ENCODE measurements at places on chromosomes 16 and 17.

DNA sequence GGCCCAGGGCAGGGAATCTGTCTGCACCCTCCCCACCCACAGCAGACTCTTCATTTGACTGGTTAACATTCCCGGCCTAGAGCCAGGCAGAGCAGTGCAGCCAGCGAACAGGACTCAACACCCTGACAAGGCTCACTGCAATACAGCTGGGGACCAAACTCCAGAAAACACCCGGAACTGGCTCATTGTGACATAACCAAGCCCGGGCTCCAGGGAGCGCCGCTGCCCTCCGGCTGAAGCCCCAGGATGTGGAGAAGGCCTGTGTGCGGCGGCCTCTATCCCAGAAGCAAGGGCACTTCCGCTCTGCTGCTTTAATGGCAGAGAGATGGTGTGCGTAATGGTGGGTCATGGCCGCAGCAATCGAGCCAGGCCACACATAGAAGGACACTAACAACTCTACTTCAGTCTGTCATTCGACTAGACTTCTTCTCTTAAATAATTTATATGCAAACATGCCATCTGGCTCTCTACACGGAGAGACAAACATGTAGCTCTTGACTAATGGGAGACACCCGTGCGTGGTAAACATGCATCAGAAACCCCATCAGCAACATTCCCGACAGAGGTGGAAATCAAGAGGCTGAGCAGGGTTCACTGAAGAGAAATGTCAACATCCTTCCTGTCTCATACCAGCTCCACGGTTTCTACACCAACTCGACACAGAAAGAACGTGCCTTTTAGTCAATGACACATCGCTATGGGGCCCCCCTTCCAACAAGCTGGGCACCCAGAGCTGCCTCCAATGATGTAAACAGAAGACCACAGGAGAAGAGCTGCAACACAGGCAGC, 18.0 kb downstream of the KLHDC4 start:
- DNase-seq = no peak

GRCh38 chr17:60149691-60150582, at the start of gene CA4:
Gene CA4 (plus strand): TSS chr17:60149973. CDS start chr17:60150035, 62 bp downstream.
- no peak for DNase-seq

- no peak for DNase-seq
Measured at GRCh38 chr16:50329446-50330189, 39.2 kb downstream of the BRD7 start.

- DNase-seq = no peak
Measured at GRCh38 chr17:6997171-6997570, 1.3 kb downstream of the ALOX12 start.

GRCh38 chr17:14605267-14605599, 304.4 kb downstream of the HS3ST3B1 start:
- DNase-seq = no peak

DNA sequence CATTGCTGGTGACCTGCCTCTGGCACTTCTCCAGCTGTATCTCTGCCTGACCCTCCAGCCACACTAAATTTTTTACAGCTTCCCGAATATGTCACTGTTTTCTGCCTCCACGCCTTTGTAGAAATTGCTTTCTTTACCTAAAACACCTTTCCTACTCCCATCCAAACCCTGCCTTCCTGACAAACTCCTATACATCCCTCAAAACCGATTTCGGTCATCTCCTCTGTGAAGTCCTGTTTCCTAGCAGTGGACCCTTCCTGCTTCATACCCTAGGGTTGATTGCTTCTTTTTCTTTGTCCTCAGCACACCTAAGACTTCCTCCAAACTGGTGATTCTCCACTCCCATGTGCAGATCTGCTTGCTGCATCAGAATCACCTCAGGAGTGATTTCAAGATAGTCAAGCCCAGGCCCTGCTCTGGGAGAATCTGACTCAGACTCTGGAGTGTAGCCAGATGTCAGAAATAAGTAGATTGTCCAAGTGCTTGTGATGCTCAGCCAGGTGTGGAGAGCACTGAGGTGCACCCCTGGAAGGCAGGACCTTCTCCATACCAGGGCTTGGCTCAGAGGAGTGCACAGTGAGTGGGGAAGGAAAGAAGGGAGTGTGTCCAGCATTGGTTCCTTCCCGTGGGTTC, 184.2 kb downstream of the COPRS start:
- DNase-seq = no peak

DNA sequence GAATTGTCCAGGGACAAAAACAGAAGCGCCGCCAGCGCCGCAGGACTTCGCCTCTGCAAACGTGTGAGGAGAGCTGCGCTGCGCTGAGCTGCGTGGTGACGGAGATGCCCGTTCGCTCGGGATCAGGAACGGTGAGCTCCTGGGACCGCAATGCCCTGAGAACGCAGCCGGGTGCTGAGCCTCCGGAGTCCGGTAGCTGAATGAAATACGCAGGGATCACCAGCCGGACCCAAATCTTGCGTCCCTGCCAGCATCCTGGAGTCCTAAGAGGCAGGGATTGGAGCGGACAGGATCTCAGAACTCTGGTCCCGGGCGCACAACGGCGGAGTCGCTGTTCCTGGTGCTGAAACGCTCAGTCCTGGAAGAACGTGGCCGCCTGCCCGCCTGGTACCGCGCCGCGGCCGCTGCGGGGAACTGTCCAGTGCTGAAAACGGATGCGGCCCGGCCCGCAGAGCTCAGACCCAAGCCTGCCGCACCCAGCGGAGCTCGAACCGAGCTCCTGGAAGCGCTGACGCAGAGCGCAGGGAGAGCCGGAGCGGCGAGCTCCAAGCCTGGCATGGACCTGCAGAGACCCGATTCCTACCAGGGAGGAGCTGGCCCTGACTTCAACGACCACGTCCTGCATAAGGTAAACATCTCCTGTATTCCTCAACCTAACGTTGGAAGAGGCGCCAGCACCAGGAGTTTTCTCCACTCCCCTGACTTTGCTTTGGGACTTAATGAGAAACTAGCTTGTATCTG, 41.5 kb downstream of the CD300LF start:
- DNase-seq = peak; percentile 58

- peak; percentile 7 for DNase-seq
Measured at GRCh38 chr16:22898874-22899348, 84.9 kb downstream of the HS3ST2 start.

- no peak for DNase-seq
Measured at GRCh38 chr17:78027121-78027520, 68.6 kb downstream of the TNRC6C start.

GRCh38 chr16:85543536-85543935, 69.6 kb upstream of the GSE1 start:
- no peak for DNase-seq

DNA sequence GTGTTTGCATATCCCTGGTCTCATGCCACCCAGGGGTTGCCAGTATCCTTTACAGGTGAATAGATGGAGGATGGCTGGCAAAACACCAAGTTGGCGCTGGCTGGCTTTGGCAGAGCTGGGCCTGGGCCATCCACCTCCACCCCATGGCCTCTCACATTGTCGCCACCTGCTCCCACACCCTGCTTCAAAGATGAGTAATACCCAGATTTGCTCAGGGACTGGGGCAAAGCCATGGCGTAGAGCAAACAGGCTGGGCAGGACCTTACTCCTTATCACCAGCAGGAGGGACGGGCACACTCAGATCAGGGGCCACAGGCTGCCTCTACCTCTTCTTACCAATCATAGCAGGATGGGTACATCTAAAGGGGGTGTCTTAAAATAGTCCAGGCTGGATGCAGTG, 24.3 kb downstream of the PLA2G10 start:
- no peak for DNase-seq

DNA sequence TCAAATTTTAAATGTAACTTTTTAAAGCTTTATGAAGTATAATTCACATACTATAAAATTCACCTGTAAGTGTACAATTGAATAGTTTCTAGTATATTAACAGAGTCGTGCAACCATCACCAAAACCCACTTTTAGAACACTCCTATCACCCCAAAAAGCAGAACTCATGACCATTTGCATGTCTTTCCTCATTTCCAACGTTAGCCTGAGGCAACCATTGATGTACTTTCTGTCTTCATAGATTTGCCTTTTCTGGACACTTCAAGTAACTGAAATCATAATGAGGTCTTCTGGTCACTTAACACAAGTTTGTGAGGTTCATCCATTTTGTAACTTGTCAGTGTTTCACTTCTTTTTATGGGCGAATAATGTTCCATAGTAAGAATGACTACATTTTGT, 33.2 kb downstream of the METTL16 start:
- DNase-seq = no peak

DNA sequence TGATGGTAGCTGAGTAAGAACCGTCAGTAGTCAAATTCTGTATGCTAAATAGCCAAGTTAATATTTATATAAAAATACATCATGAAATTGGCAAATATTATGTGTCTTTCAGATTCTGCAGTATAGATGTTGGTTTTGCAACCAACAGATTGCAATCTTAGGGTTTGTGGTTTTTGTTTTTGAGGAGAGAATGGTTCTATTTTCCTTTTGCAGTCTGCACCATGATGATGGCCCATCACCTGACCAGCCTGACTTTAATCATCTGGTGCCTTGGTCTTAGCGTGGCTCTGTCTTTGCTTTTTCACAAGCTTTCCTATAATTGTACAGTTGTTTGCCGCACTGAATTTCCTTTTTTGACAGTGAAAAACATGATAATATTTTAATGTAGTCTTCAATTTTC, 50.7 kb downstream of the NUP93 start:
- DNase-seq = no peak

DNA sequence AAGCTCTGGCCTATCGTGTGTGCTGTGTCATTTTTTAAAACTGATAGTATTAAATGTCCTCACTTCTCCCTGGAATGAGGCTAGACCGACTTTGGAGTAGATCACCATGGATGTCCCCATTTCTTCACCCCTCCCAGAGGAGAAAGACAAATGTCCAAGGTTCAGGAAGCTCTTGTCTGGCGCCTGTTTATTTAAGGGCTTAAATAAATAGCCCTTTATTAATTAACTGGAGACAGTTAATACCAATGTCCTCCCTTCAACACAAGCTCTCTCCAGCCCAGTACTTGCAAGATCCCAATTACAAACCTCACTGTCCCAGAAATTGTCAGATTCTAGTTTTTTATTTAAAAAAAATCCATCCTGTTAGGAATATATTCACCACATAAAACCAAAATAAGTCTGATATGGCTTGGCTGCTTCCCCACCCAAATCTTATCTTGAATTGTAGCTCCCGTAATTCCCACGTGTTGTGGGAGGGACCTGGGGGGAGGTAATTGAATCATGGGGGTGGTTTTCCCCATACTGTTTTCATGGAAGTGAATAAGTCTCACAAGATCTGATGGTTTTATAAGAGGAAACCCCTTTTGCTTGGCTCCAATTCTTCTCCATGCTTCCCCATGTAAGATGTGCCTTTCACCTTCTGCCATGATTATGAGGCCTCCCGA, 344.4 kb downstream of the SHISA9 start:
- no peak for DNase-seq

- DNase-seq = no peak
Measured at GRCh38 chr17:69269131-69269998, 40.7 kb upstream of the ABCA10 start.

DNA sequence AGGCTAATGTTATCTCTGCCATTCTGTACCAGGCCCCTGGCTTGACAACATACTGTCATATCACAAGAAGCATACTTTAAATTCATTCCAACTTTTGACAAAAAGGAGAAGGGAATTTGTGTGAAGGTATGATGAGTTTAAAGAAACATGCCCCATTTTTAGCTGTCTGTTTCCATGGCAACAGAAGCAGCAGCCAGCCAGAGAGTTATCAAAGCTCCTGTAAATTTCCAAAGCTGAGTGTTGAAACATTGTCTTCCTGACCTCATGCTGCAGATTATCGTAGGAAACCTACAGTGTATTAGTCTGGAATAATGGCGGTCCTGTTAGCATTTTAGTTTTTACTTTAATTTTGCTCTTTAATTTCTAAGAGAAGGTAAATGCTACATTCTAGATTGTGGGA, 124.9 kb downstream of the MRTFB start:
- no peak for DNase-seq

- DNase-seq = no peak
Measured at GRCh38 chr16:3389663-3390338, 11.0 kb downstream of the ZSCAN32 start.

DNA sequence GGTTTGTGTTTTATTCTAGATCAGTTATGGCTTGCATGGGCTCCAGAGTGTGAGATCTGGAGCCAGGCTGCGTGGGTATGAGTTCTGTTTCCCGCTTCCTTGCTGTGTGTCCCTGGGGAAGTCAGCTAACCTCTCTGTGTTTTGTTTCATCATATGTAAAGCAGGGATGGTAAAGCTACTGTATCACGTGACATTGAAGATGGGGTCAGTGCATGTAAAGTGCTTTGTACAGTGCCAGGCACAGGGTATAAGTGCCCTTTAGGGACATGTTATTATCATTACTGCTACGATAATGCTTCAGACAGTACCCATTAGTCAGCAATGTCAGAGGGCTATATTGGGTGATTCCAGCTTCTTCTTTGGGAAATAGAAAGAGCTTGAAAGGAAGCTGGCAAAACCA, 186.2 kb downstream of the FOXL1 start:
- no peak for DNase-seq

DNA sequence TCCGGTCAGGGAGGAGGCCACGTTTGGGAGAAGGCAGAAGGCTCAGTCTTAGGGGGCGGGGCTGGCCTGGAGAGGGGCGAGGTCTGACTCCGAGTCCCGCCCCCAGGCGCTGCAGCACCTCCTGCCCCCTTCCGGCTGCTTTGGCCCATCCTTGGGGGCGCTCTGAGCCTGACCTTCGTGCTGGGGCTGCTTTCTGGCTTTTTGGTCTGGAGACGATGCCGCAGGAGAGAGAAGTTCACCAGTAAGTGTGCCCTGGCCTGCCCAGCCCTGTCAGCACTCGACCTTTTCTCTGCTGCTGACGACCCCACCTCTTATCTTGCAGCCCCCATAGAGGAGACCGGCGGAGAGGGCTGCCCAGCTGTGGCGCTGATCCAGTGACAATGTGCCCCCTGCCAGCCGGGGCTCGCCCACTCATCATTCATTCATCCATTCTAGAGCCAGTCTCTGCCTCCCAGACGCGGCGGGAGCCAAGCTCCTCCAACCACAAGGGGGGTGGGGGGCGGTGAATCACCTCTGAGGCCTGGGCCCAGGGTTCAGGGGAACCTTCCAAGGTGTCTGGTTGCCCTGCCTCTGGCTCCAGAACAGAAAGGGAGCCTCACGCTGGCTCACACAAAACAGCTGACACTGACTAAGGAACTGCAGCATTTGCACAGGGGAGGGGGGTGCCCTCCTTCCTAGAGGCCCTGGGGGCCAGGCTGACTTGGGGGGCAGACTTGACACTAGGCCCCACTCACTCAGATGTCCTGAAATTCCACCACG, 1.5 kb downstream of the TNFRSF12A start:
- DNase-seq = peak; percentile 61

- DNase-seq = no peak
Measured at GRCh38 chr17:2701161-2701995, 10.2 kb downstream of the CLUH start.

DNA sequence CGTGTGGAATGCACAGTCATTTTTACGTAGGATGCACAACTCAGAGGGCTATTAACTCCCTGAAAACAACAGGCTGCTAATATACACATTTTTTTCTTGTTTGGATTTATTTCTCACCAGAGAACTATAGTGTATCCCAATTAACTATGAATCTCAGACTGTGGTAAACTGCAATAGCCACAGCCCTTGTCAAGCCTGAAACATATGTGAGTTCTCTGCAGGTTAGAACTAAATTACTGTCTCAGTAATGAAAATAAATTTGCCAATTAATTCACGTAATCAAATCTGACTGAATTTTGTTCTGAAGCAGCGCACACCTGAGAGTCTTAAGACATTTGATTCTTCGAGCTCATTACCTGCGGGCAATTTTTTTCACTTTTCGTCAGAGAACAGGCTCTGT, 318.6 kb downstream of the PMP22 start:
- no peak for DNase-seq

- DNase-seq = no peak
Measured at GRCh38 chr17:50685691-50686493, 21.8 kb downstream of the ANKRD40 start.

Measured in activated T-helper 1 cell treated with Interleukin-2 at 50 U/mL for 16 hours (primary cell).